Hepatic stellate cell (primary cell): ENCODE measurements at places on chromosomes 4 and X.

GRCh38 chr4:70515367-70516250 lies 2.8 kb upstream of the AMTN start:
- no peak for DNase-seq

DNA sequence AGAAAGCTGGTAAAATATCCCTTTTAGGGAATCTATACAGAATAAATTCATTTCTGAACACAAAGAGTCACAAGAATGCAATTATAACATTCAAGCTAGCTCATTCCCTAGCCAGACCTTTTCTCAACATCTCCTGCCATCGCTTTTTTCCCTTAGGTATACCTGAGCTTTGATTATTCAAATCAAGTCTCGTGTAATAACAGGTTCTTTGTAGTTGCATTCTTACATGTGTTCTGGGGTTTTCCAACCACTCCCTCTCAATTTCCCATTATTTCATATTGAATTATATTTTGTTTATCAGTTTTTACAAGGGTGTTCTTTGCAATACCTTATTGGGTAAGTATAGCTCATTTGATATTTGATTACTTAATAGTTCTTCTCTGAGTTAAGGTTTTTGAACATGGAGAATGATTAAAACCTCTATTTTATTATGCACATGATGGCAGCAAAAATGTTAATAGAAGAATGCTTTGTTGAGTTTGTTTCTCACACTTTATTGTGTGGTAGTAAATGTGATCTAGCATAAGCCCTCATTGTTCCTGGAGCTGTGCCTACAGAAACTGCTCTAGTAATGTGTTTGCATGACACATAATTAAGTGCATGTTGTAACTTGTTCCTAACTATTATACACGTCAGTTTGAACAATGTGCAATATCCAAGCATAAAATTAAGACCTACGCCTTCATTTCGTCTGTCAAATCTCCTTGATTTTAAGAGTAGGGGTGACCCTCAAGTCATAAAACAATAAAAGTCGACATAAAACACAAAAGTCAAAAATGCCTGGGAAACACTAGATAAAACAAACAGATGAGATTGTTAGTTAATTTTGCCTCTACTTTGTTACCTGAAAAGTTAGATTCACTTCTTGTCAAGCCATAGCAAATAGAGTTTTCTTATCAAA lies 124.0 kb upstream of the POF1B start:
- DNase-seq = no peak

DNA sequence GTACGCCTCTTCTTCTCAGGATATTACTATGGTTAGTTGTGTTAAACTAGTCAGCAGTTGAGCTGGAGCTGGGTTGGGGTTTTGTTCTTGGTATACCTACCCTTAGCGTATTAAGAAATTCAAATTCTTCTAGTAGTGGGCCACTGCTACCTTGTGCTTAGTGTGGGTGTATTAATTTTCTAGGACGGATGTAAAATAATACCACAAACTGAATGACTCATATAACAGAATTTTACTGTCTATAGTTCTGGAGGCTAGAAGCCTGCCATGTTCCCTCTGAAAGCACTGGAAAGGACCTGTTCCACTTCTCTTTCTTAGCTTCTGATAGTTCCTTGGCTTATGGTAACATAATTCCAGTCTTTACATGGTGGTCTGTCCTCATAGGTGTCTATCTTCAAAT lies 1274.7 kb downstream of the ADGRL3 start:
- DNase-seq = no peak

DNA sequence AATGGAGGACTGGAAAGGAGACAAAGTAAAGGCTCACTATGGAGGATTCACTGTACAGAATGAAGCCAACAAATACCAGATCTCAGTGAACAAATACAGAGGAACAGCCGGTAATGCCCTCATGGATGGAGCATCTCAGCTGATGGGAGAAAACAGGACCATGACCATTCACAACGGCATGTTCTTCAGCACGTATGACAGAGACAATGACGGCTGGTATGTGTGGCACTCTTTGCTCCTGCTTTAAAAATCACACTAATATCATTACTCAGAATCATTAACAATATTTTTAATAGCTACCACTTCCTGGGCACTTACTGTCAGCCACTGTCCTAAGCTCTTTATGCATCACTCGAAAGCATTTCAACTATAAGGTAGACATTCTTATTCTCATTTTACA lies 6.8 kb downstream of the FGB start:
- DNase-seq = no peak

- no peak for DNase-seq
These were observed 261.0 kb upstream of the NDST3 start for GRCh38 chr4:117773064-117773936.

GRCh38 chrX:19747652-19748610 lies 139.5 kb downstream of the SH3KBP1 start:
- no peak for DNase-seq
